ENCODE measurements at places on chromosomes 6 and 20. TPM values are rescaled to one million over a fixed set of nuclear protein-coding genes. Genes with fewer than 3 reads are reported as not detected.

GRCh38 chr20:58557733-58558342, 42.6 kb upstream of the APCDD1L start:
- no peak for DNase-seq

DNA sequence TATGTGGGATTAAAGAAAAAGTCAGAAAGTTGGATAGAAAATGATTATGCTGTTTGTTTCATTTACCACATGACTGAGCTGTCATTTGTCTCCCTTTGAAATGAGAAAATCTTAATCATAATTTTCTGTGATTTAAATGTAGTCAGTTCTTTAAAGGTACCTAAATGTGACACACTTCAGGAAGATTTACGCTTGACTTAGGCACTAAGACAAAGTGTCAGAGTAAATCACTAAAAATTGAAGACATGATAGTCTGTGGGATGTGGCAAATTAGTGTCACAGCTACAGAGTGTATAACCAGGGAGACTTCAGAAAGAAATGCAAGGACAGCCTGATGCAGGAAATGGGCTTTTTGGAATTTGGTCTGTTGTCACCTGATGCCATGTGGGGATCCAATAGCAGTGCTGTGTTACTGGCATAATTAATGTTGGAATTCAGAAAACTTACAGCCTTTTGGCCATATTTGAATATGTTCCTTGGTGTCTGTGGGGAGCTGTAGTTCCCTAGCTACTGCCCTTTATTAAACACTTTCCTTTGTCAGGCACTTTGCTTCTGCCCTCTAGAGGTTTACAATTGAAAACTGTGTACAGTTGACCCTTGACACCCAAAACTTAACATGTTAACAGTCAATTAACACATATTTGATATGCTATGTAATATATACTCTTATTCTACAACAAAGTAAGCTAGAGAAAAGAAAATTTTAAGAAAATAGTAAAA, 493.8 kb downstream of the UTRN start:
- DNase-seq = no peak

DNA sequence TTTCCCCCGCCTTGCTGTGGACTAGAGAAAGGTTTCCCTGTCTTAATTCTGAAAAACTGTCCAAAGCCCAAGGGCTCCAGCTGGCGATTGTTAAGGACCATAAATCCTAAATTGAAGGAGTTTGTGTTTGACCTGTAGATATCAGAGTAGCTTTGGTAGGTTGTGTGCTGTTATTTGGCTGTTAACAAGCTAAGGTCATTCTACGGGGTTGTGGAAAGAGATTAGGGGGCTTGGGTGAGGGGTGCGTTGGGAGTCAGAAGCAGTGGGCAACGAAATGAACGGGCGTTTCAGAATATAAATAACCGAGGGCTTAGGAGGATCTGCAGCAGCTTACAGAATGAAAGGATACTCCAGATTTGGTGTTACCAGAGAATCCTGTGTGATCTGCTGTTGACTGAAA, 32.6 kb upstream of the BTN3A2 start:
- no peak for DNase-seq

- no peak for DNase-seq
These were observed 110.5 kb downstream of the PSMB1 start for GRCh38 chr6:170442596-170442995.

- no peak for DNase-seq
These were observed 9.6 kb downstream of the RMND1 start for GRCh38 chr6:151442371-151442770.

FILIP1 gene
- total RNA-seq = not detected

All from CD8-positive, alpha-beta memory T cell (primary cell).